ENCODE measurements at places on chromosomes 3 and 15.

GRCh38 chr15:49189631-49190030, 19.6 kb downstream of the GALK2 start:
- no peak for DNase-seq

- DNase-seq, result no peak
Observed at GRCh38 chr3:187880441-187880840, 135.2 kb upstream of the BCL6 start.

DNA sequence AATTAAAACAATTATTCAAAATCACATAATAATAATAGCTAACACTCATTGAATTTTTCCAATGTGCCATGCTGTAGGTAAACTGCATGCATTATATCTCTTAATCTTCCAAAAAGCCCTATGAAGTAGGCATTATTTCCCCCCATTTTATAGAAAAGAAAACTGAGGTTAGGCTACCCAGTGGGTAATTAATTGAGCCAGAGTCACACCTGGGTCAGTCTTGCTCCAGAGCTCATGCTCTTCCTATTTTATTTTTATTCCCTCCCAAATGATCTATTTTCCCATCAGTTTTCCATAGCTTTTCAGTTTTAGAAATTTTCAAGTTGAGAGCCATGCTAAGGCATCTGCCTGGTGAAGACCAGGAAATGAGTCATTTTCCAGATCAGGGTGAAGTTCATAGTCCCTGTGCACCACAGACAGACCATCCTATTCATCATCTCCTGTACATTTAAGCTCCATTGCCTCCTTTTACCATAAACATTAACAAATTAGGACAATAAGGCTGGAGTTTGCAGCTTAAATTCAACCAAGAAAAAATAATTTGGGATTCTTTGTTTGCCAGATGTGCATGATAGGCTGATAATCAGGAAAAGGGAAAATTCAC, 417.3 kb downstream of the OTOL1 start:
- DNase-seq, result no peak

DNA sequence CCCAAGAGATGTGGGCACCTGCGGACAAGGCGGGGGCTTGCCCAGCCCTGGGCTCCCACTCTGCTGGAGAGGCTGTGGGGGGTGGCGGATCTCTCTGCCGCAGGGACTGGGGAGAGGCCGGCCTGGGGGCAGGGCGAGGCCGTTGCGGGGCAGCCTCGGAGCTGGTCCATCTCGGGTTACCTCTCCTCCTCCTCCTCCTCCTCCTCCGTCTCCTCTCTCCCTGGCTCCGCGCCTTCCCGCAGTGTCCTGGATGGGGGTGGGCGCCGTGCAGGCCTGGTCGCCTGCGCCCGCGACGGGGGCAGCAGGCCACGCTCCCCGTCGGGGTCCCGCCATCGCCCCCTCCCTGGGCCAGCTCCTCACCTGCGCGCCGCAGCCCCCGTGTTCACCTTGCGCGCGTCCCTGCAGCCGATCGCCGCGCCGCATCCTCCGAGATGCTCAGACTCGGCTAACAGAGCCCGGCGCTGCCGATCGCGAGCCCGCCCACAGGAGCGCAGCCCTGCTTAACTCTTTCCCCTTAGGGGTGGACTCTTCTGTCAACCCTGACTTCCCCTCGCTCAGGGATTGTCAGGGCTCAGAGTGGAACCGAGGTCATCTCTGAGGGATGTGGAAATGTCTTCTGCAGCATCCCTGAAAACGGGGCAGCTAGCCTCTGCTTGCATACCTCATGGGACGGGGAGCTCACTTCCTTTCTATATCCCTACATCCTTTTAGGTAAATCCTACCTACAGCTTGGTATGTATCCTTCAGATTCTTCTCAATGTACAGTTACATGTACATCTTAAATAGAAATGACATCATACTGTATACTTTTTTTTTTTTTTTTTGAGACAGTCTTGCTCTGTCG, at the start of gene PRRT3:
TSS of gene PRRT3 (minus strand) at position 447 of the 844 bp plus-strand sequence. CDS start 2,293 bp downstream, outside the sequence.
- DNase-seq, result peak; percentile 50

DNA sequence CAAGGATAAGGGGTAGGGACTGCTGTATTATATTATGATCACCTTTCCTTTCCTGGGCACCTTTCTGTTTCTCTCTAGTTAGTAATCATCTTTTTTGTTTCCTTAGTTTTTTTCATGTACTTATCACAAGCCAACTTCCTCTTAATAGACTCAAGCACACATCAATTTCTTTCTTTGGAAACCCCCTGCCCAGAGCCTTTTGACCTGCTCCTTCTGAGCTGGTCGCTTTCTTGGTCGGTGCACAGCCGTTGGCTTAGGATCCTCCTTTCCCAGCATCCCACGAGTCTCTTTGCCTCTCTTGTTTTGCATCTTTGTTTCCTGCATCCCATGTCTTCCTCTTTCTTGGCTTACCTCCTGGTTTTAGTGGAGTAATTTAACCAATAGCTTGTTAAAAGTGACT, 26.9 kb downstream of the GASK1A start:
- no peak for DNase-seq

DNA sequence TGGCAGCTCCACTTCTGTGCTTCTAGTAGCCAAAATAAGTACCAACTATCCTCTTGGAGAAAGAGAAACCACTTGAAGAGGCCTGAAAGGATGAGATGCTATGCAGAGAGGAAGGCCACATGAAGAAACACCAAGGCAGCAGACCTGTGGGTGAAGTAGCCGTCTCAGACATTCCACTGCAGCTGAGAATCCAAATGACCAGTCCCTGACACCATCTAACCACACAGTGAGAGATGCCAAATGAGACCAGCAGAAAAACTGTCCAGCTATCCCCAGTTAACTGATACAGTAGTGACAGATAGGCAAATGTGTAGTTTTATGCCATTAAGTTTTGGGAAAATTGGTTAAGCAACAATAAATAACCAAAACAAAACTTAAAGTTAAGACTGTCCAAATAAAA, 47.9 kb upstream of the ZSCAN2 start:
- DNase-seq, result no peak

DNA sequence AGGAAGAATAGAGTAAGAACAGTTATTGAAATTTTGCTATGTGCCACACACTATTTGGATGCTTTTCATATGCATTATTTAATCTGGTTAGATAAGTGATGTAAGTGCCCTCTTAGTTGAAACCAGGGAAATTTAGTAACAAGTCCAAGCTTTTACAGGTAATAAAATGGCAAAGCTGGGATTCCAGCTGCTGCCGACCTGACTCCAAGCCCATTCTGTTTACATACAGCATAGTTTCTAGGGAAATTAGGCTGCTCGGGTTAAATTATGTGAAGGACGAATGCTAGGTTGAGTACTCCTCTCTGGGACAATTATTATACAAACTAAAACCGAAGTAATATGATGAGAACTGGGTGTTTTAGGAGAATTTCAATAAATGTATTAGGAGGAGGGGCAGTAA, 38.7 kb upstream of the FAH start:
- DNase-seq, result no peak
